ENCODE measurements at places on chromosomes 16 and 17. TPM values are rescaled to one million over a fixed set of nuclear protein-coding genes. Genes with fewer than 3 reads are reported as not detected.

DNA sequence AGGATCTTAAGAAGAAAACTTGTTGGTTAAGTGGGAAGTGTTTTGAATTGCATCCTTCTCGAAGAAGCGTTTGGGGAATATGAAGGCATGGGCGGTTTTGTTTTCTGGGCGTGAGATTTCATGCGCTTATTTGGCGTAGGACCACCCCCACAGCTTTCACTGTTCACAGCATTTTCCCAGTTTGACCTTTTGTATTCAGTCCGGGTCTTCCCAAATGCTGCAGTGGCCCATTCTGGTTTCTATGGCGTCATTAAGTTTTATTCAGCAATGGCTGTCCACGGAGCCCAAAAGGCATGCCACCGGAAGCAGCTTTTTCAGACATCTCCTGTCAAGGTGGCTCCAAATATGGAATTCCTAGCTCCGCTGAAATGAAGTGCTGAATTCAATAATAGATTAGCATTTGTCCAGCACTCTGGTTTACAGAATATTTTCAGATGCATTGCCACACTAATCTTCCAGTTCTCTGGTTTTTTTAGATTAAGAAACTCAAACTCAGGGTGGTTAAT, 90.6 kb upstream of the FBXO47 start:
- H3K27ac ChIP-seq, result no peak overlapping the region
- no peaks in the 10 kb centered on the region for H3K36me3 ChIP-seq
- H3K4me1 ChIP-seq, result peaks cover 5% of the 10 kb centered on the region

GRCh38 chr16:49876716-49877129, 20.8 kb upstream of the ZNF423 start:
- DNase-seq, result no peak
- H3K27ac ChIP-seq, result no peak overlapping the region
- H3K36me3 ChIP-seq, result no peaks in the 10 kb centered on the region

DNA sequence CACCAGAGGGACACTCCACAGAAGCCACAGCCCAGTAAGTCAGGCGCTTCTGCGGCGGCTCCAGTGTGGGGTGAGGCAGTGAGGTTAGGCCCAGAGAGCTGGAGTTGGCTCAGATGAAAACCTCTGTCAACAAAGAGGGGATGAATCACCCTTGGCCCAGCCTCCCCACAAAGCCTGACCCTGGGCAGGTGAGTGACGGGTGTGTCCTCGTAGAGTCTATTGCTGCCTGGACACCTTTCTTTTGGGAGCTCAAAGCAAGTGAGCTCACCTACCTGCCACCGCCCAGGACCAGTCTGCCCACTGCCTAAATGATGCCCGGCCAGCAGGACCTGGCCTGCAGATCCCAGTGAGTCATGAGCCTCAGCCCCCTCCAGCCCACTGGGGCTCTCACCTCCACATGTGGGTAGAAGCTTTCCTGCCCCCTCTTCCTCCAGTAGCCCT, 24.9 kb upstream of the DBNDD1 start:
- H3K4me1 ChIP-seq, result peaks cover 11% of the 10 kb centered on the region
- no peak overlapping the region for H3K4me3 ChIP-seq
- H3K27me3 ChIP-seq, result no peaks in the 10 kb centered on the region
- H3K36me3 ChIP-seq, result peaks cover 27% of the 10 kb centered on the region

- H3K4me1 ChIP-seq, result no peaks in the 10 kb centered on the region
- DNase-seq, result no peak
- H3K4me3 ChIP-seq, result no peak overlapping the region
- H3K36me3 ChIP-seq, result no peaks in the 10 kb centered on the region
- H3K27me3 ChIP-seq, result no peaks in the 10 kb centered on the region
Observed at GRCh38 chr16:1437606-1438005, 6.7 kb downstream of the PERCC1 start.

Gene HEXIM1
- total RNA-seq, result 22.5 TPM

All from MCF 10A (cell line).